ENCODE measurements at places on chromosomes 5 and 9.

GRCh38 chr5:6261256-6261655 lies 117.1 kb downstream of the MED10 start:
- no peak for DNase-seq

DNA sequence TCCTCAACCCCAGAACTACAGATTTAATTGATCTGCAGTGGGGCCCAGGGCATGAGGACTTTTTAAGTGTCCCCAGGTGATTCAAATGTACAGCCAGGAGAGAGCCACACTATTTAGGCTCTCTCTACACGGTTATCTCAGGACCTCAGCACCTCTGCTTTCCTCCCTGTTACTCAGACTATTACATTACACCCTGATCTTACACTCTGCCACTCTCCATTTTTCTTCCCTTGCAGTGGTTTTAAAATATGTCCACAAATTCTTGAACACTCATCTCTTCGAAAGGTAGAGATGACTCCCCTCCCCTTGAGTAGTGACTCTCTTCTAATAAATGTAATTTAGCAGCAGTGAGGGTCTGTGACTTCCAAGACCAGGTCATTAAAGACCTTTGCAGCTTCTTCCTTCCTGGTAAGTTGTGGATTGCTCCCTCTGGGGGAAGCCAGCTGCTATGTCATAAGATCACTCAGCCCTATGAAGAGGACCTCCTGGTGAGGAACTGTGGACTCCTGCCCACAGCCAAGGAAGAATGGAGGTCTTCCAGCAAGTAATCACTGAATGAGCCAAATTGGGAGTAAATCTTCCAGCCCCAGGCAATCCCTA lies 87.5 kb upstream of the SSBP2 start:
- no peak for DNase-seq

- no peak for DNase-seq
Measured at GRCh38 chr9:16871336-16872151, 1.1 kb upstream of the BNC2 start.

DNA sequence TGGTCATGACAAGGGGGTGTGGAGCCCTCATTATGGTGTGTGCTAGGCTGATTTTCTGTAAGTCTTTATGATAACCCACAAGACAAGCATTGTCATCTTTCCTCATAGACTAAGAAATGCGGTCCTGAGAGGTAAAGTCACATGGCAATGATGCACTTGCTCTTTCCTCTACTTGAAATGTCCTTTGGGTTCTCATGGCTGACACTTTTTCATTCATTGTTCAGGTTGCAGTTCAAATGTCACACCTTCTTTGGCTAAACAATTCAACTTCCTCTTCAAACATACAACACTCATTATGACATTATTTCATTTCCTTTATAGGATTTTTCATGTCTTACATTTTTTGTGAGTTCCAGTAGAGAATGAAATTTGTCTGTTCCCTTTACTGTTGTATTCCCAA lies 323.6 kb upstream of the PRR16 start:
- no peak for DNase-seq

DNA sequence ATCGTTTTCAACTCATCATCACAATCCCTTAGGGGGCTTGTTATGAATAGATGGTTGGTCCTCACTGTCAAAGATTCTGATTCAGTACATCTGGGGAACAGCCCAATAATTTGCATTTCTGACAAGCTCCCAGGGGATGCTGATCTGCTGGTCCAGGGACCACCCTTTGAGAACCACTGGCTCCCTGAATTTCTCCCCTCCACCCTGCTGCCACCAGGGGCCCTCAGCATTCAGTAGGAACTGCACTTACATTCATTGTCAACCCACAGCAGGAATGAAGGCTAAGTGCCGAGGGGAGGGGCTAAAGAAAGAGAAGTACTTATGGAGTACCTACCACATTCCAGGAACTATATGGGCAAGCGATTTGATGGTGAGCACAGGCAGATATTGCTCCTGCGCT lies 85.9 kb downstream of the BOD1 start:
- no peak for DNase-seq

DNA sequence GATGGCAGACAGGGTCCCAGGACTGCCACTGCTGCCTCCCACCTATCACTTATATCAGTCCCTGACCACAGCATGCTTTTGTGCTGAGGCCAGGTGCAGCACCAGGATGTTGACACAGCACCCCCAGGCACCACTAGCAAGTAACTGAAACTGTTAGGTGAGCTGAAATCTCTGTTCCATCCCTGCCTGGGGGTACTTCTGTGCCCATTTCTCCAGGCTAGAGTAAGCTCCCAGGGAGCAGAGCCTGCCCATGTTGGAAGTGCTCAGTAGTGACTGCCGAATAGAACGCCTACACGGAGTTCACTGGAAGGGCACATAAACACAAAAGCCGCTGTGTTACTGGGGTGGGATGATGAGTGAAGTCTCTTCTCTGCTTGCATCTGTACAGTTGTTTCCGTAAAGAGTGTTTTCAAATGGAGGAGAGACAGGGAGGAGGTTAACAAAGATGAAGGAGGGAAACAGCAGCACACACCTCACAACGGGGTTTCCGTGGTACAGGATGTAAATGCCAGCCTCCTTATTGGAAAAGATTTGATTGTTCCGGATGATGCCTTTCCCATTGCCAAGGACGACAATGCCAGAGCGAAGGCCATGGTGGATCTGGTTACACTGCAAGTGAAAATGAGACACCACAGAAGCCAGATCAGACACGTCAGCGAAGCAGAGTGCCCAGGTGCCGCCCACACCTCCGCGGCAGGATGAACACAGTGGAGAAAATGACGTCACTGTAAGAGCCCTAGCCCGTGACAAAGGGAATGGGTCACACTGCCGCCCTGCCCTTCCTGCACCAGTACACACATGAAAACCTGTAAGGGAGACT lies 43.1 kb downstream of the POLR1E start:
- peak; percentile 45 for DNase-seq

GRCh38 chr9:82332018-82332773 lies 343.6 kb downstream of the SPATA31D1 start:
- DNase-seq, result no peak

DNA sequence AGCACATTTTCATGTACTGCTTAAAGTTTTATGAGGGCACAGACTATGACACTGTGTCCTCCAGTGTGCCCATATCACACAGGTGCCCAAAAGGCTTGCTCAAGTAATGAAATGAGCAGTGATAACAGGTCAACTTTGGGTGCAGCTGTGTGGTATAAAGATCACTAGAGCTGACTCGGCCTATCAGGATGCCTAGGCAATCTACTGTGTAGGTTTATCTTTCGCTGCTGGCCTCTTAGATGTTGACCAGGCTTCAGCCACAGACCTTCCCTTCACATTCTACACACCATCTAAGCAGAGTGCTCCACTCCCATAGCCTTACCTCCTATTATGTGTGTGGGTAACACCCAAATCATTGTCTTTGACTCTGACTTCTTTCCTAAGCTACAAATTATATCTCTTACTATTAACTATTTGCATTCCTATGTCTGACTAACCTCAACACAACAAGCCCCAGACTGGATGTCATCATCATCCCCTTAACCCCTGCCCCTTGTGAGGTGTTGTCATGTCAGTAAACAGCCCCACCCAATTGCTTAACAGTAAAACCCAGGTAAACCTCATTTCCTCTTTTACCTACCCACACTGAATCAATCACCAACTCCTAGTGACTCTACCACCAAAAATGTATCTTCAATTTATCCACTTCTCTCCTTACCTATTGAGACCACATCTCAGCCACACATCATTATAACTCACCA lies 2.5 kb downstream of the SREK1IP1 start:
- DNase-seq, result no peak

DNA sequence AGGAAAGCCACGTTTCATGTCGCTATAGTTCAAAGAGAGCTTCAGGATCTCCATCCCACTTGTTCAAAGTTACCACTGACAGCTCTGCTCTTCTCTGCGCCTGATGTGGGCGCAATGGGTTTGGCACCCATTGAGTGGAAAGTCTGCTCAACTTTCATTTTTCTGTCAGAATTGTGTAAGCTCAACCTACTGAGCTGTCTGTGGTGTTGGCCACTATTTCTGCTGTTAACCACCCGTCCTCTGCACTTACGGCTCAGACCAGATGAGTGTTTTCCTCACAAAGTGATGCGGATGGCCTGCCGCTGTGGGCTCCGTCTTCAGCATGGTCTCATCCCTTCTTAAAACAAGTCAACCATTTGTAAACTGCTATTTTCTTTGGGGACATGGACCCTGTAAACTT lies 131.2 kb downstream of the WNK2 start:
- DNase-seq, result no peak

- DNase-seq, result no peak
Measured at GRCh38 chr9:91425271-91425670, 1.6 kb upstream of the NFIL3 start.

DNA sequence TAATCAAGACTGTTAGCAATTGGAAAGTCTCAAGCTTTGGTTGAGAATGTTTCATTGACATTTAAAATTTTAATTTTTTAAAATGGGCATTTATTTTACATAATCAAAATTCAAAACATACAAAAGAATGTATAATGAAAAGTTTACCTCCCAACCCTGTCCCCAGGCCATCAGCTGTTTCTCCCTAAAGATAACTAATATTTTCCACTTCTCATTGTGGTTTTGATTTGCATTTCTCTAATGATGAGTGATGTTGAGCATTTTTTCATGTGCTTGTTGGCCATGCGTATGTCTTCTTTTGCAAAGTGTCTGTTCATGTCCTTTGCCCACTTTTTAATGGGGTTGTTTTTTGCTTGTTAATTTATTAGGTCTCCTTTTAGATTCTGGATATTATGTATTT lies 11.4 kb upstream of the MACIR start:
- DNase-seq, result no peak

DNA sequence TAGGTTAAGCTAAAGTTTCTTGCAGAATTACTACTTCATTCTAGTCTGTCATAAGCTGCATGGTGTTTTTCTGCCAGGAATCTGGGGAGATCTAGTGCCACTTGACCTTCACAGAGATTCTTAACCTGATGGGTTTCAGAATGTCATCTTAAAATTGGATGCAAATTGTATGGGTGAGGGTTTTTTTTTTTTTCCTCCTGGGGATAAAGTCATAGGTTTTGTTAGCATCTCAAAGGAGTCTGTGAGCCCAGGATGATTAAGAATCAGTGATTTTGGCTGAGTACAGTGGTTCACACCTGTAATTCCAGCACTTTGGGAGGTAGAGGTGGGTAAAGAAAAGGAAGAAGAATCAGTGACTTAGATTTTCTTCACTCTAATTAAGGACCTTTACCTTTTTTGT lies 51.2 kb downstream of the NIM1K start:
- DNase-seq, result no peak

DNA sequence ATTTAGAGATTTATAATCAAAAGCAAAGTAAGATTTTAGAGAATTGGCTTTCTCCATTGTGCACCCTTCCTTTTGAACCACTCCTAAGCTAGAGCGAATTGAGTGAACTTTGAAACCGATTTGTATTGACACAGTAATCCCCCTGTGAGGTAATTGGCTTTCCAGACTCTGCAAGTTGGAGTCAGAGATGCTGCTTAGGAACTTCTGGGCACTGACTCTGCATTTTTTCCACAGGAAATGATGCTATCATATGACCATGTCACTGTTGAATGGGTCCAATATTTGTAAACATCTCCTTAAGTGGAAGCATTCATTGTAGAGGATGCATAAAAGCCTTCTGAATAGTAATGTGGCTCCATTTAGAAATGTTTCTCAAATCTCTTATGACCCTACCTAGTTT lies 394.4 kb upstream of the ZNF608 start:
- no peak for DNase-seq
